ENCODE measurements at places on chromosomes 16 and 17.
A peak's percentile ranks its signal among the peaks of the same experiment; 100 is the strongest.

- peak; percentile 87 for DNase-seq
These were observed at the start of gene RPAIN for GRCh38 chr17:5419959-5420653. TSS of gene RPAIN (plus strand) at chr17:5420182. CDS start at chr17:5420211, 29 bp downstream.

DNA sequence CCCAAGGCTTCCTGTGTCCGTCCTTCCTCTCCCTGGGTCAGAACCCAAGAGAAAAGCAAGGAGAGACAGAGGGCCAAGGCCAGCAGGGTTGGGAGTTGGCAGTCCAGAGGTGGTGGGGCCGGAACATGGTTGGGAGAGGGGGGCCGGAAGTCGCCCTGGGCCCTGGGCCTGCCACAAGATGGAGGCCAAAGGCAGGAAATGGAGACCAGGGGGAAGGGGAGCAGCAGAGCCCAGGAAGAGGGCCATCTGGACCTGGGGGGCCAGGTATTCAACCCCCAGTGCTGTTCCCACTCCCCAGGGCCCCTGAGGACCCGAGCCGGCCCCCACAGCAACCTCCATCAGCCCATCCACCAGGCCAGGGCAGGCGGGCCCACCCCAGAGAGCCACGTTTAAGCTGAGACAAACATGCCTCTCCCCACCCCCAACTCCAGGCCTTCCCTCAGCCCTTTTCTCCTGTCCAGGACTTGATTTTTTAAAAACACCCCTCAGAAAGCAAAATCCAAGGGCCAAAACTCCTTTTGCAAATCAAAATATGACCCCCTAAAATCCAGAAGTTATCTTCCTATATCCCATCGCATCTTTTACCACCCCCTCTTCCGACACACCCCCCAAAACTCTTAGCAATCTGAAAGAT is 4.4 kb upstream of the BCL6B start:
- DNase-seq, result no peak

GRCh38 chr17:45018848-45019711 is 32.4 kb downstream of the DCAKD start:
- DNase-seq, result peak; percentile 38

DNA sequence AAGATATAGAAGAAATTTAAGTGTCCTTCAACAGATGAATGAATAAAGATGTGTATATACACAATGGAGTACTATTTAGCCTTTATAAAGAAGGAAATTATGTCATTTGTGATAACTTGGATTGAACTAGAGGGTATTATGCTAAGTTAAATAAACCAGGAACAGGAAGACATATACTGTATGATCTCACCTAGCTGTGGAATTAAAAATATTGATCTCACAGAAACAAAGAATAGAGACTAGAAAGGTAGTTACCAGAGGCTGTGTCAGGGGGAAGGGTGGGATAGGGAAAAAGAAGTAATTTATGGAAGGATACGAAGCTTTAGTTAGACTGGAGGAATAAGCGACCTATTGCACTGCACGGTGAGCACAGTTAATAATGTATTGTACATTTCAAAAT is 5.4 kb upstream of the ZNF267 start:
- no peak for DNase-seq

GRCh38 chr17:50218771-50219315 is 17.4 kb upstream of the COL1A1 start:
- no peak for DNase-seq
